ENCODE measurements at places on chromosomes 2 and 18. TPM values are rescaled to one million over a fixed set of nuclear protein-coding genes. Genes with fewer than 3 reads are reported as not detected.

POTEC gene
- not detected for total RNA-seq

- DNase-seq, result no peak
Measured at GRCh38 chr2:89833780-89834117, 1142.3 kb downstream of the RPIA start.

GRCh38 chr18:48644029-48644428 lies 105.2 kb downstream of the CTIF start:
- no peak for DNase-seq

- DNase-seq, result no peak
Measured at GRCh38 chr2:171894612-171894947, 536 bp upstream of the SLC25A12 start.

GRCh38 chr2:96931966-96932365 lies 54.4 kb downstream of the FAM178B start:
- DNase-seq, result no peak

Measured in activated naive CD4-positive, alpha-beta T cell treated with anti-CD3 and anti-CD28 coated beads for 36 hours (primary cell).